GM12878 (cell line): ENCODE measurements at places on chromosomes 1 and 21. TPM values are rescaled to one million over a fixed set of nuclear protein-coding genes. Genes with fewer than 3 reads are reported as not detected.

Gene RAB3B
- total RNA-seq = 0.21 and 0.28 TPM in 2 replicates

Gene CYP2J2
- total RNA-seq = 0.08 and 0.15 TPM in 2 replicates

Gene IVNS1ABP
- 48.3 and 52.6 TPM in 2 replicates for total RNA-seq

Gene B4GALT2
- total RNA-seq = 45.4 and 47.3 TPM in 2 replicates

Gene ADGRL4
- not detected in 2 replicates for total RNA-seq

Gene UBE2U
- not detected in 2 replicates for total RNA-seq

Gene CEPT1
- 51.8 and 53.6 TPM in 2 replicates for total RNA-seq

DNA sequence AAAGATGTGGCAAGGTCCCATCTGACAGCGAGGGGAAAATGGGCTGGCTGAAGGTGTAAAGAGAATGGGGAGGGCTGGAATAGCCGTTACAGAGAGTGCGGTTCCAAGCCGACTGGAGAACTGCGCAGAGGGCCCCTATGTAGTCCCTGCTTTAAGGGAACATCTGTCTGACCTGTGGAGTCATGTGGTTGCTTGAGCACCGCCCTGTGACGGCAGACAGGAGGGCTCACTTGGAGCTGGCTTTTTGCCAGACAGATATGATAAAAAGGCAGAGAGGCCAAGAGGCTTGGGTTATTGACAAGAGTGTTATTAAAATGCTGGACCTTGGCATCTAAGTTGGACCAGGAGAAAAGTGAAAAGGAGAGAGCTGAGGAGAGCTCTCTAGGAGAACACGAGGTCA lies 5.9 kb upstream of the PTPRF start:
- no peak for DNase-seq

DNA sequence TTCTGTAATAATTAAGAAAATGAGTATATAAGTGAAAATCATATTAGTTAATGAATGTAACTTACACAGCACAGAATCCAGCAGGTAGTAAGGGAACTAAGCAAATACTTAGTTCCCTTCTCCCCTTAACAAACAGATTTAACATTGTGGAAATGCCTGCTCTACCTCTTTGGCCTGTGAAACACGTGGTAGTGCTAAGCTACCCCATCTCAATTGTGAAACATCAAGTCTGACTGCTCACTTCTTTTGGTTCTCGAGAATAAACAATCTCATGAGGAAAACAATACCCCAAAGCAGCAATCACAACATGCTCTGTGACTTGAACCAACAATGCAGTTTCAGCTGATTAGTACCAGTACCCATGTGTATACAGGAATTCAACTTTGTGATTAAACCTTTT lies 4.7 kb downstream of the MYSM1 start:
- DNase-seq = no peak

DNA sequence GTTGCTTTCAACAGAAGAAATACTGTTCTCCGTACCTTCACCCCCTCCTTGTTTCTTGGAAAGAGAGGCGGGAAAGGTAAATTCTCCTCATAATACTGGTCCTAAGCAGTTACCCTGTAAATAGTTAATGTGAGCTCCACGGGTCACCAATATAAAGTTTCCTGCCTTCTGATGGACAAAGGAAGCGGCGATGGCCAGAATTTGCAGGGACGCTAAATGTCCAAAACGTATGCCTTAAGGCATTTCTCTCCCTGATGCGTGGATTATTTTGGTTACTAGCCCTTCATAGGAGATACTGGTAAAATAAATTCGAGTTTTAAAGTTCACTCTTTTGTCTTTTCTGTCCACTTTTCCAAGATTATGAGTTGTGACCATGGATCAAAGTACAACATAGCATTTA lies 898 bp upstream of the PTGS2 start:
- no peak for DNase-seq

DNA sequence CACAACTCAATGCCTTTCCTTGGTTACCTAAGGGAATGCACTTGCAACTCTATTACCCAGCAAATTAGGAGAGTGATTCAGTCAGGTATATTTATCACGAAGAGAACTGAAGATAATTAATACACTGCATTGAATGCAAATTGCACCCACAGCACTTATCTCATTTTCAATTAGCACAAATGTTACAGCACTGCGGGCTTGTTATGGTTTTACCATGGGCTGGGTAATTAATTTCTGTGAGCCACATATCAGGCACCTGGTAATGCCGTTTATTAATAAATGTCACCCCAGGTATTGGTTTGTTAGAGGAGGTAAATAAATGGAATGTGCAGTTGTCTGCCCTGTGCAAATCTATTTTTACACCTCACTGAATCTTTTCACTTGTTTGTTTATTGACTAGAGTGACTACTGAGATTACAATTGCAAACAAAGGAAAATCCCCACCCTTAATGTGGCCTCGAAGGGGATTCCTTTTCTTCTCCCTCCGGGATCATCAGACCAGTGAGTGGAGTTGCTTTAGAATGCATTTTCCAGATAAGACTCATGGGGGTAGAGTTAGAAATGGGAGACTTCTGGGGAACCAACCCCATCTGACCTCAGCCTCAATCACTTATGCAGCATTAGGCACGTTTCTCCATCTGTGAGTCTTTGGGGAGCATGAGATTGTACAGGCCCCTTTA lies 269.3 kb downstream of the RPS6KC1 start:
- no peak for DNase-seq

DNA sequence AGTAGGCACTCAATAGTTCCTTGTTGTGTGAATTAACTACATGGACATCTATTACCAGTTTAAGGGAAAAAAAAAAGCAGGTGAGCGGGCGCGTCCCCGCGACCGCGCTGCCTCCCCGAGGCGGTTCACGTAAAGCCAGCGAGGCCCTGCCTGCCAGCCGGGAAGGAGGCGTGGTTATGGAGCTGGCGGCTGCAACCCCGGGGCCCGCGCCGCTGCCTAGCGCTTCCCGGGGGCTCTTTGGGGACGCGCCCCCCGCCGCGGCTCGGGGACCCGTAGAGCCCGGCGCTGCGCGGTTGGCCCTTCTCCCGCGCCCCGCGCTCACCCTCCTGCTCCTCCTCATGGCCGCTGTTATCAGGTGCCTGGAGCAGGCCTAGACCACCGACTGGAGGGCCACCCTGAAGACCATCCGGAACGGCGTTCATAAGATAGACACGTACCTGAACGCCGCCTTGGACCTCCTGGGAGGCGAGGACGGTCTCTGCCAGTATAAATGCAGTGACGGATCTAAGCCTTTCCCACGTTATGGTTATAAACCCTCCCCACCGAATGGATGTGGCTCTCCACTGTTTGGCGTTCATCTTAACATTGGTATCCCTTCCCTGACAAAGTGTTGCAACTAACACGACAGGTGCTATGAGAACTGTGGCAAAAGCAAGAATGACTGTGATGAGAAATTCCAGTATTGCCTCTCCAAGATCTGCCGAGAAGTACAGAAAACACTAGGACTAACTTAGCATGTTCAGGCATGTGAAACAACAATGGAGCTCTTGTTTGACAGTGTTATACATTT lies 2.6 kb upstream of the CC2D1B start:
- DNase-seq = no peak

DNA sequence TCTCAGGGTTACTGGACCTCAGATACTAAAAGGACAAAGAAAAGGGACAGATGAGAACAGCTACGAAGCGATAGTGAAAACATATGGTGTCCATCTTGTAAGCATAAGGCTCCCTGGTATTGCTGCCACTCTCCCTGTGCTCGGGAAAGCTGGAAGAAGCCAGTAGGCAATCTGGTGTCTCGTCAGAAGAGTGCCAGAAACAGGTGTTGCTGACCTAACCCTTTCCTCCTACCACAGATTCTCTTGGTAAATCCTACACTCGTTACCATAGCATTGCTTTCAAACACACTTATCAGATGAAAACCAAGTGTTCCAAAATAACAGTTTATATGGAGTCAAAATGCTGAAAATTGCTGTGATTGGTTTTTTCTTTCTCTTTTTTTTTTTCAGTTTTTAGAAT lies 146.3 kb downstream of the NRIP1 start:
- no peak for DNase-seq

GRCh38 chr1:156382561-156382960 lies 13.6 kb downstream of the RHBG start:
- no peak for DNase-seq

DNA sequence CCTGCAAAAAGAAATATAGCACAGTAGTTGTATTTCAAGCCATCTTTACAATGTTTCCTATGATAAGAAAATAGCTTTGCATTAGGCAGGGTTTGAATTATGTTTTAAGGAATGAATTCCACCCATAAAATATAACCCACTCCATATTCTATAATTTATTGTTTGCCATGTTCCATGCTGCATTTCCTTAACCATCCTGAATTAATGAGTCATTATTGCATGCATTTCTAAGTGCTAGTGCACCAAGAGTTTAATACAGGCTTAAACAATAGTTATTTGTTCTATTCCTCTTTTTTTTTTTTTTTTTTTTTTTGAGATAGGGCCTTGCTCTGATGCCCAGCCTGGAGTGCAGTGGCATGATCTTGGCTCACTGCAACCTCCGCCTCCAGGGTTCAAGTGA lies 45.2 kb downstream of the MIGA1 start:
- DNase-seq = no peak

GRCh38 chr1:84077476-84078107 lies 66.5 kb upstream of the PRKACB start:
- DNase-seq = no peak

- no peak for DNase-seq
These were observed 122.1 kb downstream of the EDEM3 start for GRCh38 chr1:184632415-184633175.

GRCh38 chr21:23695443-23695842 lies 1911.8 kb downstream of the MRPL39 start:
- DNase-seq = no peak

DNA sequence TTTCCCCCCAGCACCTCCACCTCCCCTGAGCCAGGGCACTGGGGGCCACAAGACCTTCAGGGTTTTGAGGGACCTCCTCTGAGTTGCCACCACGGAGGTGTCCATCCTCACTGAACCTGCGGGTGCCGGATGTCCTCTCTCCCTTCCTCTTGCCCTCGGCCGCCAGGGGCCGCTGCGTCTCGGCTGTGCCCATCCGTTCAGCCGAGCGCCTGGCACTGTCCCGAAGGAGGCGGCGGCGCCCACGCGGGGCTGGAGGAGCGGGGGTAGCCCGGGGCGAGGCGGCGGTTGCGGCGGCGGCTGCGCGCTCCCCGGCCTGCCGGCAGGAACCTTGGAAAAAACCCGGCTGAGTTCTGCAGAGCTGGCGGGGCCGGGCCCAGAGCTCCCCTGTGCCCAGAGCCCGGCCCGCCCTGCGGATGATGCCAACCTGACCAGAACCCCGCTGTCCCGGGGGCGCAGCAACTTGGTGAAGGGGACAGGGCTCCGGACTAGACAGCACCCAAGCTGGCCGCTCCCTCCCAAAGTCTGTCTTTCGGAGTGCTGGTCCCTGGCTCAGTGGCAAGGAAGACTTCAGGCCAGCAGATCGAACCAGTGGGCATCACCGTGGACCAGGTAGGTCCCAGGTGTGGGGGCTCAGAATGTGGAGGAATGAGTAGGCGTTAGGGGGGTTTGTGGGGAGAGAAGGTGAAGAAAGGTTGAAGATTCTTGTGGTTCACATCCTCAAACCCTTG lies 3.7 kb upstream of the PPM1J start:
- DNase-seq = no peak

DNA sequence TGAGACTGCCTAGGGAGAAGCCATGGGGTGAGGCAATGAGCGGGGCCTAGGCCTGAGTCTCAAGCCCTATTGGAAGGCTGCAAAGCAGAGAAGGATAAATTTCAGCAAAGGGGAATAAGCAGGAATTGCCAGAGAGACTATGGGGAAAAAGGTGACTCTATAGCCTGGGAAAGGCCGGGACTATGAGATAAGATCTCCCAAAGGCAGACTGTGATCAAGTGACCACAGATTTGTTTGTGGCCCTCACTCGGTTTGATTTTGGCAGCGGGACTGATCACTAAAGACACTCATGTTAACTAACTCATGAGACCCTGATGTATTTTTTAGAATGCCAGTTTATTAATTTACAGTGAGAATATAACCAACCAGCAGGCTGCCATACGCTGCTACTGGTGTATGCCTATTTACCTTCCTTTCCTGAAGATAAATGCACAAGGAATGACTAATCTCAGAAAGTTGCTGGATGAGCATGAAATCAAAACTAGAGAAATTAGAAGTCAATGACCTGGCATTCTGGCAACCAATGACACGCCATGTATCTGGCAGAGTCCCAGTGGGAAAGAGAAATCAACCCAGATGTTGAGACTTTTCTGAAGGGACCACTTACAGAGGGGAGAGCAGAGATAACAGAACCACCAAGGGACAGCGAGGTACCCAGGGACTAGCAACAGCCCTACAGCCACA lies 4.3 kb downstream of the HSF2BP start:
- no peak for DNase-seq

DNA sequence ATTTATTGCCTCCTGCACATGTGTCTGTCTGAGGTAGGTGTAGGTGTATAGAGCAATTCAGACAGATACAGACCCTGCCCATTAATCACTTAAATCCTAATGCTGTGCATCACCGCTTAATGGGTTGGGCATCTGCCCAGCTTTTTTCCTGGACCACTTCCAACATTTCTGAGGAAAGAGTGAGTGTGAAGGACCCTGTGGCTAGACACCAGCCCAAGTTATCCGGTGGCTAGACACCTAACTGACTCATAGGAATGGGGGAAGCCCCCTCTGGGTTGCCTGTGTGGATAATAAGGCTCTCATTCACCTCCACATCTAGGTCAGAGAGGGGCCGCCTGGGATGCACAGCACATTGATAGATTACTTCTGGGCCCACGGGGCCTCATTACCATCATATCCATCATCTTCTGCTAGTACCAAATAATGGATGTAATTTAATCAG lies 121.1 kb upstream of the RAVER2 start:
- DNase-seq = no peak

DNA sequence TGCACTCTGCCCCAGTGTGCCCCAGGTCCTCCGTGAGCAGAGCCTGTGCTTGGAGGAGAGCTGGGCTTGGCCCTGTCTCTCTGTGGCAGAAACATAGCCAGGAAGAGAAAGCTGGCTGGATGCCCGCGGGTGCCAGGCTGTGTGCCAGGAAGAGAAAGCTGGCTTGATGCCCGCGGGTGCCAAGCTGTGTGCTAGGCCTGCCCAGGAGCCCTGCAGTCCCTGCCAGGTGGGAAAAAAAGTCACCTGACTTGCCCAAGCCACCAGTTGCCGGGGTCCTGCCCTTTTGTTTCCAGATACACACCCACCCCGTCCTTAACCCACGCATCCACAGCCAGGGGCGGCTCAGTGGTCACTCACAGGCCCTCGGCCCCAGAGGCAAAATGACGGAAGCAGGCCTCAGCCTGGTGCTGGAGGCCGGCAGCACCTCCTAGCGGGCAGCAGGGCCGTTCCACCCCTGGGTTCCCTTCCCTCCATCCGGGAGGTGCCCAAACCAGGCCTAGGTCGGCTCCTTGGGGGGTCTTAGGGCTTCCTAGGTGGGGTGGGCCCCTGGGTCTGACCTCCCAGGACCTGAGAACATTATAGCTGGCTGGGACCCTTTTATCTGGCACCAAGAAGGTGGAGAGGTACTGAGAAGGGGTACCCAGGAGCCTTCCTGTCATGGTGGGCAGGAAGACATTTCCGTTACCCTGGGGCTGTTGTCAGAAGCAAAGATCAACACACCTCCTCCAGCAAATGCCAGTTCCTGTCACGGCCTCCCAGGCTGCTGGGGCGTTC lies 9.1 kb downstream of the ITGB2 start:
- DNase-seq = no peak

DNA sequence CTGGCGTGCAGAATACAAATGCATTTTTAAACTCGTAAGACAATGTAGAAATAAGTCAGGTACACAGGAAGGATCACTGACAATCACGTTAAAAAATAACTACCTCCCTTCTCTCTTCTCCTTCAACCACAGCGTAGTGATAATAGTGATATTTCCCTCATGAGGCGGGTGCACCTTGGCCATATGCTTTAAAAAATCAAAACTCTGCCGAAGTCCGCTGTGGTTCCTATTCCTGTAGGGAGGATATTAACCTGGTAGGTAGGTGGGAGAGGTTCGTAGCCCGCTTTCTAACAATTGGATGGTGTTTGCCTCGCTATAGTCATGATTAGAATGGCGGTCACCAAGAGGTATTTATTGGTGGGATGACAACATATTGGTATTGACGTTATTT lies 732 bp downstream of the GREM2 start:
- DNase-seq = no peak
